ENCODE measurements at places on chromosomes 7 and 10.

GRCh38 chr10:73863039-73863817 is 11.1 kb downstream of the CAMK2G start:
- H3K27ac ChIP-seq = peak overlapping the region; percentile 17
- H3K36me3 ChIP-seq = peaks cover 29% of the 10 kb centered on the region
- no peaks in the 10 kb centered on the region for H3K27me3 ChIP-seq
- no peak for DNase-seq

DNA sequence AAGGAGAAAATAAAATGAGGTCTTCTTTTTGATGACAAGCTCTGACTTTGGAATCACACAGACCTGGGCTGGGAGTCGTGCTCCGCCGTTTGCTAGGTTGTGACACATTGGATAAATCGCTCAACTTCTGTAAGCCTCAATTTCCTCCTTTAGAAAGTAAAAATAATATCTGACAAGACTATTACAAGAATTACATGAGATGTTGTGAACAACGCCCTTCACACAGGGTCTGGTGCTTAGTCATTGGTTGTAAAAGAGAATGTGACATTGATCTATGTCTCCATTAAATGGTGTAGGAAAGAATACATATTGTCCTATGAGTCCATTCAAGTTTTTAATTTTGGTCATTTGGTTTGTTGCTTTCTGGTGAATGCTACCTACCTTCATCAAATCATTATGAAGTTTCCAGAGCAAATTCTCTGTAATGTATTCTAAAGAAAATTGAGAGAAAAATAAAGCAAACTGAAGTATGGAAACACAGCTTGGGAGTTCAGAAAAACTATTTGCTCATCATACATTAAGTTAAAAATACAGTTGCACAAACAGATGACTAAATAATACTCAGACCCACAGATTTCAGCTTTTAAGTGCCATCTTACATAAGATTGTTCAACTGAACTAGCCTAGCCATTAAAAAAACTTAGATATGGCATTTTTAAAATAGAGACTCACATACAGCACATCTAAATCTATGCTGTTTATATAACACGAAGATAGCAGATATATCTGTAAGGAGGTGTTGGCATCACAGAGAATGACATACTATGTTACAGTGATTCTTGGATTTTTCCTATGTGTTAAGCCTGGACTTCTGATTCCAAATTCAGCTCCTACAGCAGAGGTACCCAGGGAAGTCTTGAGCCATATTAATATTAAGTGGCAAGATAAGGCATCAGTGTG is 12.3 kb upstream of the ADRB1 start:
- peaks cover 70% of the 10 kb centered on the region for H3K27me3 ChIP-seq
- DNase-seq = no peak
- peaks cover 8% of the 10 kb centered on the region for H3K4me1 ChIP-seq
- no peak overlapping the region for H3K4me3 ChIP-seq
- no peak overlapping the region for H3K27ac ChIP-seq

DNA sequence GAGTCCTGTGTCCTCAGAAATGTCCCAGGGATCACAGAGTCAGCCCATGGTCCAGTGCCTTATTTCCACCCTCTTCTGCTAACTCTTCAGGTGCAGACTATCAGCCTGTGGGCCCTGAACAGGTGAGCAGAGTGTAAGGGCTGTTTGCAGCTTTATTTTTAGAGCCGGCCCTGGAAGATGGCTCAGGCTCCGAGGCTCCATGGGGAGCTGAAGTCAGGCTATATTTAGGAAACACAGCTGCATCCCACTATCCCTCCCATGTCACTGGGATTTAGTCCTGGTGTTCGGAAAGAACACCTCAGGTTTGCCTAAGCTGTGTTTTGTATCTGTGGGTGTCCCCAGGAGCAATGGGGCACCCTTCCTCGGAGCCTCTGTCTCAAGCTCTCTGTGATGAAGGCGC is 126.9 kb downstream of the RPS24 start:
- no peak overlapping the region for H3K27ac ChIP-seq
- H3K4me3 ChIP-seq = no peak overlapping the region
- DNase-seq = no peak
- peaks cover 2% of the 10 kb centered on the region for H3K27me3 ChIP-seq
- H3K4me1 ChIP-seq = no peaks in the 10 kb centered on the region
- no peaks in the 10 kb centered on the region for H3K36me3 ChIP-seq

- no peak overlapping the region for H3K4me3 ChIP-seq
- peaks cover 6% of the 10 kb centered on the region for H3K36me3 ChIP-seq
- no peak overlapping the region for H3K27ac ChIP-seq
- peaks cover 31% of the 10 kb centered on the region for H3K4me1 ChIP-seq
- no peaks in the 10 kb centered on the region for H3K27me3 ChIP-seq
Measured at GRCh38 chr7:128056901-128057300, 25.7 kb upstream of the LRRC4 start.

DNA sequence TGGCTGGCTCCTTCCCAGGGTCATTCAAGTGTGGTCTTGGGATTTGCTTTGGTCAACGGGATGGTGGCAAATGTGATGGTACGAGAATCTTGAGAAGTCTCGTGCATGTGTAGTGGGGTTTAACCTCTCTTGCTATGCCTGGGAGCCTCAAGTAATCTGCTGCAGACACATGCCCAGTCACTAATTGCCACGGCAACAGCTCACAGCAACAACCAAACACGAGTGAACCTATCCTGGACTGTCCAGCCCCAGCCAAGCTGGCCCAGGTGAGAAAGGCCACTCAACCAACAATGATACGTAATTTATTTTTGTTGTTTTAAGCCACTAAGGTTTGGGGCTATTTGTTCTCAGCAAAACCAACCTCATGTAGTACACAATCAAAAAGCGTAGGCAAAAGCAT is 38.1 kb upstream of the DDC start:
- peaks cover 14% of the 10 kb centered on the region for H3K27me3 ChIP-seq
- no peaks in the 10 kb centered on the region for H3K36me3 ChIP-seq
- H3K4me3 ChIP-seq = no peak overlapping the region
- no peak overlapping the region for H3K27ac ChIP-seq
- DNase-seq = no peak

- no peak for DNase-seq
- H3K27me3 ChIP-seq = peaks cover 20% of the 10 kb centered on the region
- H3K4me3 ChIP-seq = no peak overlapping the region
- no peaks in the 10 kb centered on the region for H3K36me3 ChIP-seq
Measured at GRCh38 chr7:121582258-121582657, 186.2 kb upstream of the FAM3C start.

DNA sequence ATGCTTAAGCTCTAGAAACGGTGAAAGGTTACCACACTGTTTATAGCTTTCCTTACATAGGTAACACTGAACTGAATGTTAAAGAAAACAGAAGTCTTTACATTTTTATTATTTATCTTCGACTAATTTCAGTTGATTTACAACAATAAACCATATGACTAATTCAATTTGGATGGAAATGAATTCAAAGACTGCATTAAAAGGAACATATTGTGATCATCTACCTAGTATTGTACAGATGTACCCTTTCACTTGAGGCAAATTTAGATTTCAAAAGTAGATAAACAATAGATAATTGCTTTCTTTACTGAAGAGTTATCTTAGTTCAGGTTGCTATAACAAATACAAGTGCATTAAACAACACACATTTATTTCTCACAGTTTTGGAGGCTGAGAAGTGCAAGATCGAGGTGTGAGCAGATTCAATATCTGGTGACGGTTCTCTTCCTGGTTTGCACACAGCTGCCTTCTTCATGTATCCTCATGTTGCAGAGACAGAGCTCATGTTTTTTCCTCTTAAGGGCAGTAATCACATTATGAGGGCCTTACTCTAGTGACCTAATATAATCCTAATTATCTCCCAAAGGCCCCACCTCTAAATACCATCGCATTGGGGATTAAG is 15.0 kb upstream of the ARMC3 start:
- DNase-seq = no peak
- H3K27ac ChIP-seq = no peak overlapping the region
- no peaks in the 10 kb centered on the region for H3K36me3 ChIP-seq
- no peaks in the 10 kb centered on the region for H3K27me3 ChIP-seq

DNA sequence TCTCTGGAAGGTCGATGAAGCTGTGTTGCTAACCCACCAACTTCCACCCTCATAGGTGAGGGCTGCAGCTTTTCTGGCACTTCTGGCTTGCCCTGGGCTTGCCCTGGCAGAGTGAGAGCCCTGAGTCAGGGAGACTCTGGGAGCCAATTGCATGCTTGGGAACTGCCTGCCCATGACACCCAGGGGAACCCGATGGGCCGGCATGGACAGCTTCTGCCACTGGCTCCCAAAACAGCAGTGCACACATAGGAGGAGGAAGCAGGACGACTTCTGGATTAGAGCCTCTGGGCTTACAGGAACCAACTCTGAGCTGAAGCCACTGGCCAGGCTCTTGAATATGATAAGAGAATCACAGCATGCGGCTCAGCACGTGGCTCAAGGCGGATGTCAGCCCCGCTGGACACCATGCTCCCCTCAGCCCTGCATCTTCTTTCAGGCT is 135.2 kb upstream of the UNC5B start:
- no peaks in the 10 kb centered on the region for H3K4me1 ChIP-seq
- H3K27ac ChIP-seq = no peak overlapping the region
- H3K27me3 ChIP-seq = no peaks in the 10 kb centered on the region
- H3K4me3 ChIP-seq = no peak overlapping the region

GRCh38 chr7:380711-381210 is 90.8 kb downstream of the FOXL3 start:
- DNase-seq = no peak
- no peak overlapping the region for H3K4me3 ChIP-seq
- peaks cover 22% of the 10 kb centered on the region for H3K27me3 ChIP-seq
- peak overlapping the region; percentile 62 for H3K27ac ChIP-seq
- peaks cover 16% of the 10 kb centered on the region for H3K4me1 ChIP-seq
- H3K36me3 ChIP-seq = peaks cover 2% of the 10 kb centered on the region

- peaks cover 11% of the 10 kb centered on the region for H3K27me3 ChIP-seq
- no peaks in the 10 kb centered on the region for H3K36me3 ChIP-seq
- H3K27ac ChIP-seq = no peak overlapping the region
- peaks cover 7% of the 10 kb centered on the region for H3K4me1 ChIP-seq
Measured at GRCh38 chr10:34776090-34776690, 38.9 kb downstream of the PARD3 start.

GRCh38 chr7:66344166-66344565 is 139.0 kb downstream of the TPST1 start:
- H3K36me3 ChIP-seq = no peaks in the 10 kb centered on the region
- no peaks in the 10 kb centered on the region for H3K4me1 ChIP-seq
- H3K27me3 ChIP-seq = peaks cover 1% of the 10 kb centered on the region
- no peak for DNase-seq

DNA sequence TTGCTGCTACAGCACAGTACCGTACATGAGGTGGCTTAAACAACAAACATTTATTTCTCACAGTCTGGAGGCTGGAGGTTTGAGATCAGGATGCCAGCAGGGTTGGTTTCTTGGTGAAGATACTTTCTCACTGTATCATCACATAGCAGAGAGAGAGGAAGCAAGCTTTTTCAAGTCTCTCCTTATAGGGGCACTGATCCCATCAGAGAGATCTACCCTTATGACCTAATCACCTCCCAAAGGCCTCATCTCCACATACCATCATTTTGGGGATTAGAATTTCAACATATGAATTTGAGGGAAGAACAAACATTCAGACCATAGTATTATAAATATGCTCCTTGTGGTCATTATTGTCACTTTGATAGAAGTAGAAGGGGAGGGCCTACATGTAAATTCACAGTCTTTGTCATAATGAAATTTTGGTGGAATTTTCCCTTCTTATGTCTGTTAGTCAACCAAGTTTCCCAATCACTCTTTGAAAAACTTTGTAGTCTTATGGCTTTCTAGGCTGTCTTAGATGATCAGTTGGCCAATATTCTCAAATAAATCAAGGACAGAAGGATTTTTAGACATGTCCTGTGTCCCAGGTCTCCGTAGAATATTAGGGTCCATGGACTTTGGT is 606.2 kb downstream of the LRMDA start:
- H3K36me3 ChIP-seq = no peaks in the 10 kb centered on the region
- H3K4me1 ChIP-seq = no peaks in the 10 kb centered on the region
- no peak overlapping the region for H3K27ac ChIP-seq
- DNase-seq = no peak

GRCh38 chr7:134660242-134660785 is 13.7 kb downstream of the BPGM start:
- DNase-seq = no peak
- H3K4me1 ChIP-seq = peaks cover 12% of the 10 kb centered on the region
- H3K4me3 ChIP-seq = no peak overlapping the region

- H3K27me3 ChIP-seq = peaks cover 24% of the 10 kb centered on the region
- no peak for DNase-seq
- no peak overlapping the region for H3K4me3 ChIP-seq
- H3K4me1 ChIP-seq = no peaks in the 10 kb centered on the region
- no peak overlapping the region for H3K27ac ChIP-seq
Measured at GRCh38 chr10:93873420-93874115, 20.2 kb upstream of the SLC35G1 start.

- H3K36me3 ChIP-seq = no peaks in the 10 kb centered on the region
- H3K4me1 ChIP-seq = no peaks in the 10 kb centered on the region
- H3K27me3 ChIP-seq = peaks cover 18% of the 10 kb centered on the region
Measured at GRCh38 chr10:95920798-95921426, 13.1 kb downstream of the CC2D2B start.

- no peak for DNase-seq
- no peaks in the 10 kb centered on the region for H3K4me1 ChIP-seq
- no peak overlapping the region for H3K27ac ChIP-seq
- H3K4me3 ChIP-seq = no peak overlapping the region
- H3K36me3 ChIP-seq = no peaks in the 10 kb centered on the region
Measured at GRCh38 chr10:97922022-97922758, 72.5 kb downstream of the GOLGA7B start.

GRCh38 chr7:6307762-6308161 is 35.3 kb upstream of the CYTH3 start:
- no peaks in the 10 kb centered on the region for H3K4me1 ChIP-seq
- no peaks in the 10 kb centered on the region for H3K27me3 ChIP-seq
- no peak for DNase-seq
- no peak overlapping the region for H3K4me3 ChIP-seq

DNA sequence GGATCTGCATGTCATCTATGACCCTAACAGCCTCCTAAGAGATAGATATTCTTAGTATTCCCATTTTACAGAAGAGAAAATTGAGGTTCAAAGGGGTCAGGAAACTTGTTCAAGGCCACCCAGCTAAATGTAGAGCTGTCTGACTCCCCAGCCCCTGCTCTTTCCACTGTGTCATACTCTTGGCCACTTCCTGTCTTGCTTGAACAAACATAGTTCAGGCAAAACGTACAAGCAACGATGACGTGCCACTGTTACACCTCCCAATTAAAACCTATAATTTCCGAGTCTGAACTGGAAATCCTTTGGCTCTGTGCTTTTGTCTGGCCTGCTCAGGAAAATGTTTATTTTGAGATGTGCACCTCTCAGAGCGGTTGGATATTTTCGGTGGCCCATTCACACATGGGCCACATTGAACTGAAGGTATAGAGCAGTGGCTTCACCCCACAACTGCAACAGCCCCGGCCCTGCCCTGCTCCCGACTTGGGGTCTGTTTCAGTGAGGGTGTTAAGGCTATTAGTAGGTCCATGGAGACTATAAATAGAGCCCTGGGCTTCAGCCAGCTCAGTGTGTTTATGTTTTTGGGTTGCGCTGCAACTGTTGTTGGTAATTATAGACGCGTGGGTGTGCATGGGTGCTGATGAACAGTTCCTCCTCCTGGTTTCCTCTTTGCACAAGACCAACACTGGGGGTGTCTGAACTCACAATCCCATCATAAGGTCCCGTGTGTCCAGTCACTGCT is 172.3 kb upstream of the ADO start:
- peak overlapping the region; percentile 65 for H3K4me3 ChIP-seq
- H3K4me1 ChIP-seq = peaks cover 20% of the 10 kb centered on the region
- peak; percentile 89 for DNase-seq

Measured in activated CD4-positive, alpha-beta T cell treated with anti-CD3 and anti-CD28 coated beads, Interleukin-2, amount 10 ng/mL, durations not matched to agents 24 days and 14 days (primary cell).